ENCODE measurements at places on chromosomes 4 and X.

- no peak for DNase-seq
These were observed 1472.0 kb downstream of the FAM133A start for GRCh38 chrX:95145848-95146490.

DNA sequence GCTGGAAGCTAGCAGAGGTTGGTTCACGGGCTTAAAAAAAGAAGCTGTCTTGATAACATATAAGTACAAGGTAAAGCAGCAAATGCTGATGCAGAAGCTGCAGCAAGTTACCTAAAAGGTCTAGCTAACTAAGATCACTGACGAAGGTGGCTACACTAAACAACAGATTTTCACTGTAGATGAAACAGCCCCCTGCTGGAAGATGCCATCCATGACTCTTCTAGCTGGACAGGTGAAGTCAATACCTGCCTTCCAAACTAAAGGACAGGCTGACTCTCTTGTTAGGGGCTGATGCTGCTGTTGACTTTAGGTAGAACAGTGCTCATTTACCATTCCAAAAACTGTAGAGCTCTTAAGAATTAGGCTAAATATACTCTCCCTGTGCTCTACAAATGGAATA, 99.5 kb downstream of the FBXW7 start:
- no peak for DNase-seq

GRCh38 chrX:63963095-63963784, 178.2 kb upstream of the ARHGEF9 start:
- DNase-seq = no peak

DNA sequence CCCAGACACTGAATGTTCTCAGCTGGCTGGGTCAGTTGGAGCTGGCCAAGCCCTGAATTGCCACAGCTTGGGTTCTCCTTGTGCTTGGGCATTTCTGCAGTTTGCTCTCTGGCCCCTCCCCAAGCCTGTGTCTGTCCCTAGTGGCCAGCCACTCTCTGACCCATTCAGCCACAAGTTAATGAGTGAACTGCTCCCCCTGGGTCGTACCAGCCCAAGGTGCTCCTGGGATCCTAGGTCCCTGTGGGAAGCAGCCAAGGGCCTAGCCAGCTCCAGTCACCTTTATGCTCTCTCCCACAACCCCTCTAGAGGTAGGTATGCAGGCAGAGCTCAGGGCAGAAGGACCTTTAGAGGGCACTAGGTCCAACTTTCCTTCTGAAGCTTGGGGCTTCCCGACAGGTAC, 51.5 kb downstream of the STARD8 start:
- no peak for DNase-seq

- no peak for DNase-seq
These were observed 474.3 kb downstream of the FAT4 start for GRCh38 chr4:125789023-125789422.

DNA sequence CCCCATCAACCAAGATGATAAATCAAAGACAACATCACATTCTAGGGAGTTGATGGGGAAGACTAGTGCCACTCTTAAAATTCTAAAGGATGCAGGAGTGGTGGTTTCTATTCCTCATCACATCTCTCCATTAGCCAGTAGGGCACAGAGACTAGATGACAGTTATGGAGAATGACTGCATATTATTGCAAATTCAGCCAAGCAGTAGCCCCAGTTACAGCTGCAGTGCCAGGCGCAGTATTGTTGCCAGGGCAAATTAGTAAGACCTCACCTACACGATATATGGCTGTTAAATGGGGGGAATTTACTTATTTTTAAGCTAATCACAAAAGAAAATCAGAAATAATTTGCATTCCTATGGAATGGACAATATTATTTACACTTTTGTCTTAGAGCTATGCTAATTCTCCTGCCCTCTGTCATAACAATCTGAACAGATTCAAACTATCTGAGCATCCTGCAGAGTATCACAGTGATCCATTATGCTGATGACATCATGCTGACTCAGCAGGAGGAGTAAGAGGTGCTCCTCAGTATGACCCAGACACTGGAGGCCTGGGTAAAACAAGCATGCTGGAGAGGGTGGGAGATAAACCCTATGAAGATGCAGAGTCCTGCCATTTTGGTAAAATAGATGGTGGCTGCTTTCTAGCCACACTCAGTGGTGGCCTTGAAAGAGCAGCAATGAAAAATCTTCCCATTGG, 24.7 kb downstream of the ETNPPL start:
- no peak for DNase-seq

- DNase-seq = peak; percentile 35
These were observed 43.7 kb downstream of the RPS3A start for GRCh38 chr4:151143162-151143561.

DNA sequence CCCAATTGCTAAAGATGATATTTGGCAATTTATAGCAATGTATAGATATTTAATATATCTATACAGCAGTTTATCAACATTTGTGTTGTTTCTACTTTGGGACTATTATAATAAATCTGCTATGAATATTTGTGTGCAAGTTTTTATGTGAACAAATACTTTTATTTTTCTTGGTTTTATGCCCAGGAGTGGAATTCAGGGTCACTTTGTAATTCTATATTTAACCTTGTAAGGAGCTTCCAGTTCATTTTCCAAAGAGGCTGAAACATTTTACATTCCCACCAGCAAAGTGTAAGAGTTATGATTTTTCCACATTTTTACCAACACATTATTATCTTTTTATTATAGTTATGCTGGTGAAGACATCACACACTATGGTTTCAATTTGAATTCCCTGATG, 801.3 kb downstream of the PCDH18 start:
- DNase-seq = no peak
